Type B pancreatic cell (in vitro differentiated cells): ENCODE measurements at places on chromosomes 5 and 9. TPM values are rescaled to one million over a fixed set of nuclear protein-coding genes. Genes with fewer than 3 reads are reported as not detected.

ARID3C gene
- 0.26 TPM in 1 of 2 replicates, not detected in the other for total RNA-seq

OBP2B gene
- total RNA-seq: not detected in 2 replicates

CARD9 gene
- total RNA-seq: 2.0 and 2.6 TPM in 2 replicates

SPINK1 gene
- total RNA-seq: 613 and 930 TPM in 2 replicates

FGF10 gene
- 1.5 and 9.8 TPM in 2 replicates for total RNA-seq

- no peak for DNase-seq
Measured at GRCh38 chr5:72510610-72511181, 3.5 kb upstream of the ZNF366 start.

- no peak for DNase-seq
Measured at GRCh38 chr5:43941806-43942205, 338.8 kb downstream of the NNT start.

DNA sequence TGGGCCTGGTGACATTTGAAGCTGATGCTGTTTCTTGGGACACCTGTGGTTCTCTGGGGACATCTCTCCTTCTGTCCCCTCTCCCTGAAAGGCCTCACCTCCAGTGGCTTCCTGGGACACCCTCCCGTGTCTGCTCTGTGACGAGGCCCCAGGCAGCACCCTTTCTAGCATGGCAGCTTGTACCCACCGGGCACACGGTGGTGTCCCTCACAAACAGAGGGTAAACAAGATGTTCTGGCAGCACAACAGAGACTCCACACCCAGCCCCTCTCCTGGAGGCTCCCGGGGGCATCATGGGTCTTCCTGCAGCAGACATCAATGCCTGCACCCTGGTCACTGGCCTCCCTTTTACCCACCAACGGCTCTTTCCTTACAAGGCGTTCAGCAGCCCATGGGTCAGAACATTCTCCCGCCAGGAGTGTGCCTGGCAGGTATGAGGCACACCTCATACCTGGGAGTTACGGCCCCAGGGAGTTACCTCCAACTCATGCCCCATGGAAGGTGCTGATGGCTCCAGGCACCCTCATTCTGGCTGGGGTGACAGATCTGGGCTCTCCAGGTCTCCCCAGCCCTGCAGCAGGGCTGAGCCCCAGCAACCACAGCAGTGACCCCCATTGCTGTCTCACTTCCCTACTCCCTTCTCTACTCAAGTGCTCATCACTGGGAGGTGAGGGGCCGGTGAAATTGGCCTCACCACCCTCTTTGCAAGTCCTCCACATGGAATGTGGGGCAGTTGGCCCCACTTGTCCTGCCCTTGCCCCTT lies 51.1 kb downstream of the BARX1 start:
- no peak for DNase-seq

- no peak for DNase-seq
Measured at GRCh38 chr5:170503990-170504596, at the start of gene KCNIP1. Gene KCNIP1, plus strand, starts transcription at chr5:170504020.

- no peak for DNase-seq
Measured at GRCh38 chr5:33072726-33073125, 361.6 kb downstream of the NPR3 start.

GRCh38 chr9:82930116-82930515 lies 132.8 kb downstream of the RASEF start:
- DNase-seq: no peak

- DNase-seq: no peak
Measured at GRCh38 chr5:133261993-133262392, 210.2 kb downstream of the HSPA4 start.

- no peak for DNase-seq
Measured at GRCh38 chr9:33429256-33429985, 18.0 kb downstream of the AQP3 start.

GRCh38 chr5:147436596-147436995 lies 73.3 kb downstream of the DPYSL3 start:
- DNase-seq: no peak

- no peak for DNase-seq
Measured at GRCh38 chr5:143693651-143694252, 118.2 kb upstream of the HMHB1 start.

GRCh38 chr9:11141357-11141756 lies 528.6 kb upstream of the PTPRD start:
- no peak for DNase-seq

GRCh38 chr5:13704396-13704795 lies 240.1 kb downstream of the DNAH5 start:
- no peak for DNase-seq

DNA sequence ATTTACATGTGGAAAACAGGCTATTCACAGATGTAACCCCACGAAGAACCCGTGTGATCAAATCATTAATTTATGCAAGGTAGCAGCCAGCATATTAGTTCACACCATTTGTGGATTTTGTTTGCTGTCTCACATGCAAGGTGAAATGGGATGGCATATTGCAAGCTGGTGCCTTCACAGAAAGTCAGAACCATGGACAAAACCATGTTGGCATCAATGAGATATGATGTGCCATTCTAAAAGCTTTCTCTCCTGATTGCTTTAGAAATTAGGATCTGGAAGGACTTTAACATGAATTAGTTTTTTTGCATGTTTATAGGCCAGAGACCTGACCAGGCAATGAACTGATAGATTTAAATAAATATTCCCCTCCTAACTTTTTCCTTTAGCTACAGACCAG lies 129.3 kb downstream of the SEMA6A start:
- no peak for DNase-seq

- DNase-seq: no peak
Measured at GRCh38 chr9:127444921-127445850, 6.0 kb downstream of the RPL12 start.

DNA sequence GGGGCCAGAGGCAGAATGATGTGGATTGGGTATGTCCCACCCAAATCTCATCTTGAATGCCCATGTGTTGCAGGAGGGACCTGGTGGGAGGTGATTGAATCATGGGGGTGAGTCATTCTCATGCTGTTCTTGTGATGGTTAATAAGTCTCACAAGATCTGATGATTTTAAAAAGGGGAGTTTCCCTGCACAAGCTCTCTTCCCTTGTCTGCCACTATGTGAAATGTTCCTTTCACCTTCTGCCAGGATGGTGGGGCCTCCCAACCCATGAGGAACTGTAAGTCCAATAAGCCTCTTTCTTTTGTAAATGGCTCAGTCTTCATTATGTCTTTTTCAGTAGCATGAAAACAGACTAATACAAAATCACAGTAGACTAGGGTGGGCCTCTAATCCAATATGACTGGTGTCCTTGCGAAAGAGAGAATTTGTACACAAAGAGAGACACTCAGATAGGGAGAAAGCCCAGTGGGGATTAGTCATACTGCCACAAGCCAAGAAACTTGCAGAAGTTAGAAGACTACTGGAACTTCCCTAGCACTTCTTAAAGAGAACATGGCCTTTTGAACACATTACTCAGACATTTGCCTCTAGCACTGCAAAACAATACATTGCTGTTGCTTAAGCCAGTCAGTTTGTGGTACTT lies 68.4 kb downstream of the ANXA1 start:
- DNase-seq: no peak
